Substantia nigra (tissue), 51 donors: ENCODE measurements at places on chromosomes 1 and 21.

DNA sequence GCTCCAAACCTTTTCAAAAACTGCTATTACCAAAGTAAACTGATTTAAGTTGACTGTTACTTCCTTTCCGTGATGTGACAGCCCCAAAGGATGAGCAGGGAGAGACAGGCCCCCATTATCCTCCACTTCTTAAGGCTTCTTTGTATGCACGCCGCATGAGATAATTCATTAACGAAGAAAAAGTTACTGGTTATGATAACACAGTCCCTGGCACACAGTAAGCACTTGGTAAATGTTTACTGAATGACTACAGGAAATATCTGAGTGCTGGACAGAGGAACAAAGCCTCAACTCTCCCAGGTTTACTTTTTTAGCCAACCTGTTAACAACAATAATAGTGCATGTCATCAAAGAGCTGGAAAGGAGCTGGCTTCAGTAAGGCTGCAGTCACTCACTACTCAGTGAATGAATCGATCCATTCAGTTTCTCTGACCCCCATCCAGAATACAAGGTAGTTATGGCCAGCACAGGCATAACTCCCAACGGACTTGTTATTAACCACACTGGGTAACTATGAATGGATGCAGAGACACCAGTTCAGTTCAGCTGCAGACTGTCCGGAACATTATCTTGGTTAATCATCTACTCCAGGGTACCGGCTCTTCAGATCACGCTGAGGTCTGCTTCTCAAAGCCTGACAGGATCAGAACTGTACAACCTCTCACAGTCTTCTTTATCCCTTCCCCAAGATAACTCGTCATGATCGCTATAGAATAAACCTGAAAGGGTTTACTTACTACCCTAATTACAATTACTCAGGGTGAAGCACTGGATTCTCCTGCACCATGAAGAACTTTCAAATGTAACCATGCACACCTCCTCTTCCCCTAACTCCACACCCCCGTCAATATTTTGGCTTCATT, 58.3 kb downstream of the TGFBR3 start:
- DNase-seq, result no peak

- no peak for DNase-seq
These were observed 12.8 kb upstream of the TSPEAR start for GRCh38 chr21:44724196-44724595.

- no peak for DNase-seq
These were observed 28.8 kb upstream of the PTGFRN start for GRCh38 chr1:116880917-116881316.

DNA sequence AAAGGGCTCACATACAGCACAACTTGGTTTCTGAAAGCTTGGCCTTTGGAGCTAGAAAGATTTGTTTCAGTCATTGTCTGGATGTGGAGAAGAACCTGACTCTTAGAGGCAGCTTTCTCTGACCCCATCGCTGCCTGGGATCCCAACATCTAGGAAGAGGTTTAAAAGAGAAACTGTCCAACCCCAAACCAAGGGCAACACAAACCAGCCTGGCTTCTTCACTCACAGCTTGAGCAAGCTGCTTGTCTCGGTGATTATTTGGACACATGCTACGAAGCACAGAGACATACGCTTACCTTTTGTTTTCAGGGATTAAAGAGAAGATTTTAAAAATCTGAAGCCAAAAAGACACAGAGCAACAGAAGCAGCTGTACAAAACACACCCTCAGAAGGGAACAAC, 109.8 kb downstream of the ETS2 start:
- no peak for DNase-seq

DNA sequence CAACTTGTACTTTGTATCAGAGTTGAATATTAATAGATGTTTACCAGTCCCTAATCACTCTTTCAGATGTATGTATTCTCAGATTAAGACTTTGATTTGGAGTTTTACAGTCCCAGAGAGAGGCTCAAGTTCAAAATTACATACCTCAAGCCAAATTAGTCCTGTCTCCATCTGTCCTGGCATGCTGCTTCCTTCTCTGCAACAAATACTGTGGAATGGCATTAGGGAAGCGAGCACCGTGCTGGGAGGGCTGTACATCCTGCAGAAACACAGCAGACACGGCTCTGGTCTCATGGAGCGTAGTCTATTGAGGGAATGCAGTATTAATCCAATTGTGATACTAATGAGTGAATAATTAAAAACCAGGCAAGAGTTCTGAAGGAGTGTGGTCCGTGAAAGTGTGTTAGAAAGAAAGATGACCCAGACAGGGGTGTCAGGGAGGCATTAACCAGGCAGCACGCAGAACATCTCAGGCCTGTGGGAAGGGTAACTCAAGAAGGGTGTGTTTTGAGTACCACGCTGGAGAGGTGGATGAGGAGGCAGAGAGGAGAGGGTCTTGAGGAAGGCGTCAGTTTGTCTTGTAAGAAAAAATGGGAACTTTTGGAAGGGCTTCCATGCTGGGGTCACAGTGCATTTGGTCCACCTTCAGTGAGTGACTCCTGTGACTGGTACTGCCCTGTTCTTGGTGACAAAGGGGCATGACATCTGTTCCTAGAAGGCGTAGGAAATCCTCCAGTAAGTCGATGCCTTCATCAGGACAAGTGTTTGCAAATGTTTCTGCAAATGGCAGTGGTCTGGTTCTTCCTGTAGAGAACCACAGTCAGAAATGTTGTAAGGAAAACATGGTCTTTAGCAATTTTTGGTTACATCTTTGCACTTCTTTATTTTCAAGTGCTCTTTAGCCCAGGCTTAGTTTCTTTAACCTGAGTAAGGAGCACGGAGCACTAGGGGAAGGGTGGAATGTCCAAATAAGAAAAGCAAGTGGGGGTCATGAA, 1.6 kb downstream of the RAB4A start:
- no peak for DNase-seq

- no peak for DNase-seq
These were observed 371.4 kb downstream of the KIF26B start for GRCh38 chr1:245526141-245526540.

GRCh38 chr1:12669529-12670068, 25.7 kb downstream of the AADACL4 start:
- DNase-seq, result no peak

DNA sequence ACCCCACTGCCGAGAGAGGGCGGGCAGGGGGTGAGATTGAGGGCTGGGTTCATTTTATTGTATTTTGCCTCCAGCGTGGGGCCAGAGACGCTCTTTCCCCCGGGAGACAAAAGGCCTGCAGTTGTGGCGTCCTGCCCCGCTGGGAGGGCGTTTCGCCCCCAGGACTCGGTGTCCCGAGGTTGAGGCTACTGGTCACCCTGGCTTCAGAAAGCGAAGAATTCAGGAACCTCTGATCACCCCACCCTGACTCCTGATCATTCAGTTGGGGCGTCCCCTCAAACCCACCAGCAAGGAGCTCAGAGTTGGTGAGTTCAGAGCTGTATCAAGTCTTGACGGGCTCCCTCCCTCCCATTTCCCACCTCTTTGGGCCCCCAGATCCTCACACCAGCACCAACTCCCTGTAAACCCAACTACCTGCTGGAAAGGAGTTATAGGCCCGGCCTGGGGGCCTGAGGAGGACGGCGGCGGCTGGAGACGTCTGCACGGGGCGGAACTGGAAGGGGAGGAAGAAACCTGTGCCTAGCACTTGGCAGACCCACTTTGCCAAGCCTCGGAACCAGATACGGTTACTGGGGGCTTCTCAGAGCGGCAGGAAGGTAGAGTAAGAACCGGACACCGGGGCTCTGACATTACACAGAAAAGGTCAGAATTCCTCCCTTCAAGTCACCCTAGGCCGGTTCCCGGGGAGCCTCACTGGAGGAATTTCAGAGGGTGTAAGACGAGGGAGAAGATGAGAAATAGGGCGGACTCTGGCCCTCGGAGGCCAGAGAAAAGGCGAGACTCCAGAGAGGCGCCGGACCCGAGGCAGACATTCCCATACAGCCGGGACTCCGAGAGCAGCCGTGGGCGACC, 761 bp upstream of the PAX7 start:
- DNase-seq, result no peak

DNA sequence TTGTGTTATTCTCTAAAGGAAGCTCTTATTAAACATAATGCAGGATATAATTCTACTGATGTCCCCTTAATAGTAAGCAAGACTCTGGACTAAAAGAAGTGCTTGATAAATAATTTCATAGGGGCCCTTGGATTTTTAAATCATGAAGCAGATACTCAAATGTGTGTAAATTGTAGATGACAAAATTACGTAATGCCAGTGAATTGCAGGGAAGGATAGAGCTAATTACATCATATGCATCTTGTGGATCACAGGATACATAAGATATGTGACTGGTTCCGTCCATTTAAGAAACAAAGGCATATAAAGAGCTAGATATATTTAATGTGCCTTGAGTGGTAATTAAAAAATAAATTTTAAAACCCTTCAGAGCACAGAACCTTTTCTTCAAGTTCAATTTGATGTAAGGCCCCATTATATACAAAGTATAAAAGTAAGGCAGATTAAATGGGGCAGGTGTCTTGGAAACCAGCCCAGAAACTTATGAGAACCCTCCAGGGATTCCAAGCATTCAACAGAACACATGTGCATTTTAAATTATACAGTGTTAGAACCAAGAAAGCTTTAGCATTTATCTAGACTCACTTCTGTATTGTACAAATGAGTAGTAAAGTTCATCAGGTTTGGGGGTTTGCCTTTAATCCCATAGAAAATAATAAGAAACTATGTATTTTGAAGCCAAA, 190.4 kb downstream of the NCAM2 start:
- DNase-seq, result no peak

DNA sequence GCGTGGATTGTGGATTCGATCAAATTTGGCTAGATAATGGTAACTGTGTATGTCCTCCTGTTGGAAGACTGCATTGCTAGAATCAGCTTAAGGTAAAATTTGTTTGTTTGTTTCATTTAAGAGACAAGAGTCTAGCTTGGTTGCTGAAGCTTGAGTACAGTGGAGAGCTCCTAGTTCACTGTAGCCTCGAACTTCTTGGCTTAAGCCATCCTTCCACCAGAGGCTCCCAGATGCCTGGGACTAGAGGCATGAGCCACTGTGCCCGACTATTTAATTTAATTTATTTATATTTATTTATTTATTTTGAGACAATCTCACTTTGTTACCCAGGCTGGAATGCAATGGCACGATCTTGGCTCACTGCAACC, 1.5 kb downstream of the PHACTR4 start:
- no peak for DNase-seq

DNA sequence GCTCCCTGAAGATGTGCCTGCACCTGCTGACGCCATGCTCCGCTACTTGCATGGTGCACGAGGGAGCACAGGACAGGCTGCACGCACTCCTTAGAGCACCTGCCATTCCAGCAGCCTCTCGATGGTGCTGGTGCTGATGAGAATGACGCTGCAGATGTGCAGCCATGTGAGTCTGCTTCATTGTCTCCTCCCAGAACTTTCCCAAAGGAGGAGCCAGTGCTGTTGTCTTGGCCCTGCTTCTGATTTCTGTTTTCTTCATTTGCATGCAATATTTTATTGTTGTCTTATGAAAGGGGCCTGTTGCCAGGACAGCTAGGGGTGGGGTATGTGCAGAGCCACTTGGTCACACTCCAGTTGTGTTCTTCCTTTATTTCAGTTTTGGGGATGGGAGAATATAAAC, 70.1 kb downstream of the PCBP3 start:
- no peak for DNase-seq

GRCh38 chr1:10897981-10898728, 101.7 kb upstream of the CASZ1 start:
- DNase-seq, result no peak

DNA sequence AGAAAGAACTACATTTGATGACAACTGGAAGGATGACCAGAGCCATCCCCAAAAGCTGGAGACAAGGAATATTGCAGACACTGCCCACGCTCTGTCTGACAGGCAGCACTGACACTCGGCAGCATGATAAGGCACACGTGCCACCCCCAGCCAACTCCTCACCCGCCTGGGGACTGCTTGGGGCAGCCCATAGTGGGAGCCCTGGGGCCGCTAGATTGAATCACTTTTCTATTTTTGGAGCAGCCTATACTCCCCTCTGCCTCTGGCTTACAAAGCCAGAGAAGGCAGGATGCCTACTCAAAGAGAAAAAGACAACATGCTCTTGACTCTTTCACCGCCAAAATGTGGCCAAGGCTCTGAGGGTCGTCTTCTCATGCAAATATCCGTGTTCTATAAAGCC, 1.3 kb downstream of the SMG5 start:
- DNase-seq, result no peak

- DNase-seq, result no peak
These were observed 191.5 kb upstream of the AJAP1 start for GRCh38 chr1:4462831-4463484.

DNA sequence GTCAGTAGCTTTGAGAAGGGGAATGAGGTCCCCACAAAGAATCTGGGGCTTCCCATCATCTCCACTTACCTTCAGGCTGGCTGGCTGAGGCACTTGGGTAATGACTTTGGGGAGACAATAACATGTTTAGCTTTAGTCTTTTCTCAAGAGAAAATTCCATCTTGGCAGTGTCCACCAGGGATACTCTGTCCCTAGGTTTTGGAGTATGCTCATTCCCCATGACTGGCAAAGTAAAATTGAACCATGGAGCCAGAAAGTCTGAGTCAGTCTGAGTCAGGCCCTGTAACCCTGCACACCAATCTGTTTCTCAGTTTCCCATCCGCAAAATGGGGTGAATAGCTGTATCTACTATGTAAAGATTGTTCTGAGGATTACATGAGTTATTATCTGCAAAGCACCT, 28.2 kb downstream of the RUNX1 start:
- DNase-seq, result no peak

- no peak for DNase-seq
These were observed 372.8 kb upstream of the PKN2 start for GRCh38 chr1:88311265-88311664.

- no peak for DNase-seq
These were observed 269.9 kb downstream of the HLX start for GRCh38 chr1:221149111-221149510.

GRCh38 chr1:37672136-37672870, 20.0 kb upstream of the CDCA8 start:
- DNase-seq, result no peak

DNA sequence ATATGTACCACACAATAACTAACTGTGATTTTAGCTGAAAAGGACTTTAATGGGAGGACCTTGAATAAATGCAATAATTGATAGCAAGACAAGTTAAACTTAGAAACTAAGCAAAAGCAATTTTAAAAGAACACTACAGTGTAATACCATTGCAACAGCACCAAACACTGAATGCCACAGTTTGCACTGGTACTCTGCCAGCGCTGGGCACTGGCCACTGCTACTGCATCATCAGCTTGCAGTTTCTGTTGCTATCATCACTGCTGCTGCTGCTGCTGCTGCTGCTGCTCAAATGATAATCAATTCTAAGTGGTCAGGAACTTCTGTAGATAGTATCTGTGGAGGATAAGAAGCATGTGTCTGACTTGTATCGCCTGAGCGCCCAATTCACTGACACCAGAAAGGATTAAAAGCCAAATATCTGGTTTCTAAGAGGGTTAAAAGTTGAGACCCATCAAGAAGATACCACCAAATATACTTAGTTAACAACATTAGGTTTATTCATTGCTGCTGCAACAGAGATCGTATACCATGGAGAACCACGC, 306.9 kb downstream of the LRRC40 start:
- no peak for DNase-seq

- DNase-seq, result no peak
These were observed 83.0 kb upstream of the ATF3 start for GRCh38 chr1:212525479-212526110.
